ENCODE measurements at places on chromosomes 3 and 15.
A peak's percentile ranks its signal among the peaks of the same experiment; 100 is the strongest.

DNA sequence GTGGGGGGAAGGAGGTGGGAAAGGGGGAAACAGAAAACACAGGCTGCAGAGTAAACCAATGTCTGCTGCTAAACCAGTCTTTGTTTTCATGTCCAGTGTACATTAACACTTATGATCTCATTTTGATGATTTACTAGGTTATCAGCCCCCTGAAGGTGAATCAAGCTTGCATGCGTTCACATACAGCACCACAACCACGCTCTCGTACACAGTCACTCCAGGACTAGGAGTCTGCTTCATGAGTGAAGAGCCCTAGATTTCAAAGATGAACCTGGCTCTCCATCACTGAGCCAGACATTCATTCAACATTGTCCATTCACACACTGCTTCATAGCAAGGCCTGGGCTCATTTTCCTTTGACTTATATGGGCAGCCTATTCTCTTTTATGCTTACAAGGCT lies 51.7 kb upstream of the TRIM59 start:
- DNase-seq = no peak

DNA sequence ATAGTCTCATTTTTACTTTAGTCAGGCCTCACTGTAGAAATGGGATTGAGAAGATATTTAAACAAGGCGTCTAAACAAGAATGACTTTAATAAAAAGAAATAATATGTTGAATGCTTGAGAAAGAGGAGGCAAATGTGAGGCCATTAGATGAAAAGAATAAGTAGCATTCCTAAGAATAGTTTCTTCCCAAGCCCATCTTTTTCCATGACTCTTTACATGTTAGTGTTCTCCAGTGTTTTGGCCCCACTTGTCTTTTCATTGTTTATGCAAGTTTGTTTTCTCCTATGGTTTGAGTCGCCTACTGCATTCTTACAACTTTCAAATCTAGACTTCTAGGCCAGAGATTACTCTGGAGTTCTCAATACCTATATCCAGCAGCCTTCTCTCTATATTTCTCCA lies 39.0 kb downstream of the TSC22D2 start:
- DNase-seq = no peak

GRCh38 chr3:74390121-74390877 lies 224.2 kb downstream of the CNTN3 start:
- DNase-seq = no peak

GRCh38 chr3:77137559-77137958 lies 97.7 kb downstream of the ROBO2 start:
- no peak for DNase-seq

DNA sequence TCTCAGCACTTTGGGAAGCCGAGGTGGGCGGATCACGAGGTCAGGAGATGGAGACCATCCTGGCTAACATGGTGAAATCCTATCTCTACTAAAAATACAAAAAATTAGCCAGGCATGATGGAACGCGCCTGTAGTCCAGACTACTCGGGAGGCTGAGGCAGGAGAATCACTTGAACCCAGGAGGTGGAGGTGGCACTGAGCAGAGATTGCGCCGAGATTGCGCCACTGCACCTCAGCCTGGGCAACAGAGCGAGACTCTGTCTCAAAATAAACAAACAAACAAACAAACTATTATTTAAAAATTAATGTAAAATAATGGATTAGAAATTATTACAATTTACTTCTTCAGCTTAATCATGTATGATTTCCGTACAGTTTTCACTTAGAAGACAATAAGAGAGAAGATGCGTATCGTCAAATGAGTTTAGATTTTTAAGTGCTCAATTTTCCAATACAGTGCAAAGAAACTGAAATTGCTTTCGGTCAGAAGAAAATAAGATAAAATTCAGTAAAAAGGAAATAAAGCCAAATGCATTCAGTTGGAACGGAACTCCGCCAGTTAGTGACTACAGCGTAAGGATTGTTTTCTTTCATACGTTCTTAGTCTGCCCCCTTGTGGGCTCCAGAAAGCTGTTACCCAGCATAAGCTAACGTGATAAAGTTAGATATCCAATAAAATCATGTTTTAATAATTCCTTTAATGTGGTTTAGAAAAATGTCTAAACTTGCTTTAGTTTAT lies 24.8 kb downstream of the AADAC start:
- DNase-seq = peak; percentile 90

- no peak for DNase-seq
Measured at GRCh38 chr3:9673082-9673481, 23.8 kb downstream of the MTMR14 start.

DNA sequence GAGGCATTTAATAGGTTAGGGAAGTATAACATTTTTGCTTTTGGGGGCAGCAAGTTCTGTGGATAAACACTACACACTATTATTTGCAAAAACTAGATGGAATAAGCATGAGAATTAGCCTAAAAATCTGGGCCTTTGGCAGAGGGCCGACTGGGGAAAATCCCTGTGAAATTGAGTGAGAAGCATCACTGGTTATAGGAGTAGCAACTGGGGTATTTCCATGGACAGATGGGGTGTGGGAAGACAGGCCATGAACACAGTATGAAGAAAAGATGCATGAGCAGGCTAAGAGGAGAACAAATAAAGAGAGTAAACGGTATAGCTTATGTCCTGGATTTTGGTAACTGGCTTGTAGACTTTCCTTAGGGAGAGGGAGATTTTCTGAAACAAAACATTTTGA lies 32.9 kb upstream of the CSPG5 start:
- DNase-seq = no peak

DNA sequence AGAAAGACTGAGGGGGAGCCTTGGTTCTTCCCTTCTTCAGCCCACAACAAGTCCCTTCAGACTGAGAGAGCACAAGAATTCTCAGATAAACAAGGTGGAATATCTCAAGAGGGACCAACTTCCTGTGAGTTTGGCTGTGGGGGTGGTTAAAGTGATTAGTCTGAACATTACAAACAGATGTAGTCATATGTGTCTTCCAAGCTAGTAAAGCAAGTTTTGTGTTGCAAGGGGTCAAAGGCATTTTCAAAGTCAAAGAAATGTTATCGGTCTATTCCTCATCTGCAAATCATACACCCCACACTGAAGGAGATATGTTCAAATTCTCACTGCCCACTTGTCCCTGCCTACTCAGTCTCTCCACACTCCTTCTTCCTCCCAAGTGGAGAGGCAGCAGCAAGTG lies 242.5 kb downstream of the FAM43A start:
- DNase-seq = no peak

DNA sequence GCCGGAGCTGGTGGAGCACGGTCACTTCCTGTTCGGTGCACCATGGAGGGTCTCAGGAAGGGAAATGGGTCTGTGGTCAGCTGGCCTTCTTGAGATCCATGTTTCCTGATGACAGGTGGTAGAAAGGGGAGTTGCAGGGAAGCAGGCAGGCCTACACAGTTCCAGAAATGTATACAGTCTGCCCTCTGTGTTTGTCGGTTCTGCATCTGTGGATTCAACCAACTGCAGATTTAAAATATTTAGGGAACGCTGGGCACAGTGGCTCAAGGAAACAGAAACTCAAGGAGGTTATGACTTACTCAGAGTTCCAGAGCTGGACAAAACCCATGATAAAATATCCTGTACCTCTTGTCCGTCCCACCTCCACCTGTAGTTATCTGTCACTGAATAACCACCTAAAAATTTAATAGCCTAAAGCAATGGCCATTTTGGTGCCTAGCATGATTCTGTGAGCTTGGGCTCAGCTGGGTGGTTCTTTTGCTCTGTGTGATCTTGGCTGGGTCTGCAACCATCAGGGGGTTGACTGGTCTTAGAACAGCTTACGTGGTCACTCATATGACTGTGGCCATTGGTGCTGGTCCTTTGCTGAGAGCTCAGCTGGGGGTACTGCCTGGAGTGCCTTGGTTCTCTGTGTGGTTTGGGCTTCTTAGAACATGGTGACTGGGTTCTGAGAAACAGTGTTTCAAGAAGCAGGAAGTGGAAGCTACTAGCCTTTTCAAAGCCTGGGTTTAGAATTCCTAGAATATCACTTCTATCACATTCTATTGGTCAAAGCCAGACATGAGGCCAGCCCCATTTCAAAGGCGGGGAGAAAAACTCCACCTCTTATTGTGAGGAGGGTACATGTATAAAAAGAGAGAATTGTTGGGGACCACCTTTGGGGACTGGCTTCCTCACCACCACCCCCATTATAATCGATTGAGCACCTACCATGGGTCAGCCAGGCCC lies 239.7 kb upstream of the BHLHE40 start:
- DNase-seq = no peak

- peak; percentile 80 for DNase-seq
Measured at GRCh38 chr3:100993309-100993708, at the start of gene ABI3BP. Gene ABI3BP, minus strand, starts transcription at chr3:100993421. Its CDS starts 37 bp downstream, at chr3:100993384.

DNA sequence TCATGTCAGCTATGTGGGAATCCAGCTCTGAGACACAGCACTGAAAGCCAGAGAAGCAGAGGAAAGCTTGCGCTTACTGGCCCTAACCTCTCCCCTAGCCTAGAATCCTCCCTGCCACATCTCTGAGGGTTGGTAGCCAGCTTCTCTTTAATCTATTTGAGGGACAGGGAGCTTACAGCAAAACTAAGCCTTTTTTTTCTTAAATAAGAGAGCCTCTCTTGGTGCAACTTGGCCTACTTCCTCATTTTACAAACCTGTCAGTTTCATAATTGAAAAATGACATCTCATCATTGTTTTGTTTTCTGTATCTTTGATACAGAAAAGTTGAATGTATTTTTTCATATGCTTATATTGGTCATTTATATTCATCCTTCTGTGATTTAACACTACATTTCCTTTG lies 193.9 kb downstream of the ZNF621 start:
- DNase-seq = peak; percentile 35

DNA sequence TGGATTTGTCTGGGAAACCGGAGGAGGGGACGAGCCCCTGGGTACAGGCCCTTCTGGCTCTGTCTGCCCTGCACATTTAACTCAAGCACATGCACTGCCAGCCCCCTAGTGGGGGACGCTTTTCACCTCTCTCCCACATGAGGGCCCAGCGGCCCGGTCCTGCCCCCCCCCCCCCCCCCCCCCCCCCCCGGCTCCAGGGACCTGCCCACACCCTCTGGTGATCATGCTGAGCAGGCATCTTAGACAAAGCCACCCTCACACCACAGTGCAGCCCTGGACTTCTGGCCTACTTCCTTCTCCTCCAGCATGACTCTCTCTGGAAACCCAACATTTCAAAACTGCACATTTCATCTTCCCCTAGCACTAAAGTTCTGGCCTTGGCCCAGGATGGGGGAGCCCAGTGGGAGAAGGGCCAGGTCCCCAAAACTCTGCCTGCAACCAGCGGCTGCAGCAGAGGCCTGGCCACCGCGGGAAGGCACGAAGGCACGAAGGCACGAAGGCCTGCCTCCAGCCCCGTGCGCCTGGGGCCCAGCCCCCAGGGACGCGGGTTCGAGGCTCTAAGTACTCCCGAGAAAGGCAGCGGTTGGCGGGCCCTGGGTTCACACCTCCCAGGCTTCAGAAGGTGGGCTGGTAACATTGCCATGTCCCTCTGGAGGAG lies 14.1 kb downstream of the KLF15 start:
- no peak for DNase-seq

GRCh38 chr3:165212580-165212979 lies 16.4 kb upstream of the SLITRK3 start:
- no peak for DNase-seq

DNA sequence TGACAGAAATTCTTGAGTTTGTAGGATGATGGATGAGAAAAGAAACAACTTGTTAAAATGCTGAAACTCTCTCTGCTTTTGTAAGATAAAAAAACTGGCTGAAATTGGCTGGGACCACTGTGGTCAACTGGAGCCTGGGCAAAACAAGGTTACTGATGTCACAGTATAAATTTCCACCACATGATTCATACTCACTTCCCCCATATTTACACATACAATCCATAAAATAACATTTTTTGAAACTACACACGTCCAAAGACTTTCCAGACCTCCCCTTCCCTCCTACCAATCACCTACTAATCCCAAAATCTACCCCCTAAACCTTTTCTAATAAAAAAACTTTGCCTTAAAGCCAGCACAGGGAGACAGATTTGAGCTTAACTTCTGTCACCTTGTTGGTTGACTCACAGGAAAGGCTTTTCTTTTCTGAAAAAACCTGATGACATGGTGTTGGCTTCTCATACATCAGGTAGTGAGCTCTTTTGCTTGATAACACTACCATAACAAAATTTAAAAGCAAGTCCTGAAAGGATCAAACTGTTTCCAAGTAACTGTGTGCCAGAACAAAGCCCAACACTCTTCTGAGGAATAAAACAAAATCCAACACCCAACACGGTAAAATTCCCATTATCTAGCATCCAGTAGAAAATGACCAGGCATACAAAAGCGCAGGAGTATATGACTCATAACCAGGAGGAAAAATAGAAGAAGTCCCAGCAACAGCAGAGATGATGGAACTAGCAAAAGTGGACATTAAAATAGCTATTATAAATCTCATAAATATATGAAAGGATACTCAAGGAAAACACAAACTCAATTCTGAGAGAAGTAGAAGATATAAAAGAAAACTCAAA lies 87.3 kb upstream of the SNRK start:
- no peak for DNase-seq

- DNase-seq = no peak
Measured at GRCh38 chr3:98739266-98739665, 23.9 kb upstream of the ST3GAL6 start.

GRCh38 chr3:37450561-37450960 lies 276.2 kb upstream of the LRRFIP2 start:
- DNase-seq = no peak

DNA sequence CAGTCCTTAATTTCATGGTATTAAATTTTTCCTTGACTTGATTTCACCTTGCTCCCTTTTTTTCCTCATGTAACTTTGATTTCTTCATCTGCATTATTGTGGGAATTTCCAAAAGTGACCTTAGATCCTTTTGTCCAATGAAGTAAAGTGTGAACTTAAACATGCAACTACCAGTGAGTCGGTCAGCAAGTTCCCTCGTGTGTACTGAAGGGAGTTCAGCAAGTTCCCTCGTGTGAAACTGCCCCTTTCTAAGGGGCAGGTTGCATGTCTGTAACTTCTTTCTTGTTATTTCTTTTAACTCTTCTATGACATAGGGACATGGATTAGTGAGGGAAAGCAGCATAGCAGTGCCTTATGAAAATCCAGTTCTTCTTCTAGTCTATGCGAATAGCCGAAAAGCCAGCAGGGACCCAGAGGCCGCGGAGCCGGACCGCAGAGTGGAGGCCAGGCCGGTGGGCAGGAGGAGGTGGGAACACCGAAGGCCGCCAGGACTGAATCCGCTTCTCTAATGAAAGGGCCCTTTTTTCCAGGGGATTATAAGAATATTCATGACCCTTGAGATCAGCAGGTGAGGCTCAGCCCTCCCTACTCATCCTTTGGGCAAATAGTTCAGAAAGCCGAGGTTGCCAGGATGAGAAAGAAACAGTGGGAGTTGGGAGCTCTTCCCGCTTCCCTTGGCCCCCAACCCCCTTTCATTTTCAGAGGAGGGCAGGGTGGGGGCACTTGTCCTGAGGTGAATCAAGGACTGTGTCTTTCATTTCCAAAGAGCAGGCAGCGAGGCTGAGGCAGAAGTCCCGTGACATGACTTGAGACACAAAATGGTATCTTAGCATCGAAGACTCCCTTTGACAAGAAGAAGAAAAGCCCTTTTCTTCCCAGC lies 117.5 kb downstream of the OPA1 start:
- no peak for DNase-seq

- no peak for DNase-seq
Measured at GRCh38 chr3:70488816-70489215, 176.4 kb upstream of the MDFIC2 start.

GRCh38 chr15:70328679-70329115 lies 231.0 kb upstream of the TLE3 start:
- DNase-seq = no peak

- no peak for DNase-seq
Measured at GRCh38 chr3:48039487-48040190, 23.4 kb upstream of the MAP4 start.

Measured in common myeloid progenitor, CD34-positive (primary cell).